ENCODE measurements at places on chromosomes 1 and 21.

DNA sequence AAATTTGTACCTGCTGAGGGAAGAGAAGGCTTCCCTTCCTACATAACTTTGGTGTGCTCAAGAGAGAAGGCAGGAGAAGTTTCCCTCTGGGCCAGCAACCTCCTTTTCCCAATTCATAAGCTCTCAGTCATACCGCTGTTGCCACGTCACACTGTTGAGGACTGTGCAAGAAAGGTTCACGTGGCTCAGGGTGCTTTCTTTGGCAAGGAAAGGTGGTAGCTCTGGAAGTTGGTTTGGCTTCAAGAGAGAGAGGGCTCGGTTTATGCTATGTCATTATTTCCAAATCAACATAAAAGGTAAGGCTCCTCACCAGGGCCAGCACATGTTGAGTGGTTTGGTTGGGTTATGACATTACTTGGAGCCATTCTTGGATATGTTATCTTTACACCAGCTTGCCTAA lies 77.3 kb downstream of the TNFSF18 start:
- DNase-seq, result no peak

DNA sequence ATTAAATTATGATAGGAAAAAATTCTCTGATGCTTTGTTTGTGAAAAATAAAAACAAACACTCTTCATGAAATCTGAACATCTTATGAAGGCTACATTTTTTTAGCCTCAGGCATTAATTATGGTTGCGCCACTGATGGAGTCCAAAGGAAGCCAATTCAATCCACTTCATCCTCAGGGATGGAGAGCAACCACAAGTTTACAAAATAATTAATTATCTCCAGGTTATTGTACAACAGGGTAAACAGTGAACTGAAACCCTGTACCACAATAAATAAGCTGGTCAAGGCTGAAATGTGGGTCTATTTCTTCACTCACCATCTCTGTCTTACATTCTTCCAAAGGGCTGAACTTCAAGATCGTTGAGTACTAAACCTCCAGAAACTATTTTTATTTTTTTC lies 49.2 kb downstream of the MRPL39 start:
- no peak for DNase-seq

- peak; percentile 35 for DNase-seq
Measured at GRCh38 chr1:244050014-244050834, 859 bp upstream of the ZBTB18 start.

- DNase-seq, result no peak
Measured at GRCh38 chr1:56229186-56229585, 350.2 kb downstream of the PLPP3 start.

GRCh38 chr1:46614604-46614984 lies 2.0 kb downstream of the MOB3C start:
- DNase-seq, result no peak

GRCh38 chr1:247209396-247209795 lies 37.6 kb upstream of the ZNF124 start:
- DNase-seq, result peak; percentile 56

DNA sequence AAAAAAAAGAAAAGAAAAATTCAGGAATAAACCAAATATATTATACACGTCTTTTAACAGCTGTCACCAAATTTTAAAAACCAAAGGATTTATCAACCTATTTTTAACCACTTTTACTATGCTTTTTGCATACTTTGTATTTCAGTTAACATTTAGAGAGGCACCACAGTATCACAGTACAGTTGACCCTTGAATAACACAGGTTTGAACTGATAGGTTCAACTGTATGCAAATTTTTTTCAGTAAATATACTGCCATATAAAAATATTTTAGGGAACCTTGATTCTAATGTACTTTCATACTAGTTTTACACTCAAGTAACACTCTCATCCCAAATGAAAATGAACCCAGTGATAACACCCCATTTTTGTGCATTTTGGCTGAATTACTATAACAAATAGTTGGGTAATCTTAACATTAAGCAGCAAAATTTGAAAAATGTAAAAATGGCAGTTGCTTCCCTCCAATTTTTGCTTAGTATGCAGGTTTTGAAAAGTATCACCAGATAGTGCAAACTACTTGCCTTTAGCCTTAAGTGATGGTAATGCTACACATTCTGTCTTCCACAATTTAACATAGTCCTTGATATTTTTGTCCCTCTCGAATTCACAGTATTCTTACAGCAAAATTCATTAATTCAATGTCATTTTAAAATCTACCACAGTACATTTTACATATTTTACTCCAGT lies 10.8 kb upstream of the ADCY10 start:
- DNase-seq, result no peak

GRCh38 chr1:60922304-60922703 lies 160.1 kb upstream of the NFIA start:
- DNase-seq, result peak; percentile 44

DNA sequence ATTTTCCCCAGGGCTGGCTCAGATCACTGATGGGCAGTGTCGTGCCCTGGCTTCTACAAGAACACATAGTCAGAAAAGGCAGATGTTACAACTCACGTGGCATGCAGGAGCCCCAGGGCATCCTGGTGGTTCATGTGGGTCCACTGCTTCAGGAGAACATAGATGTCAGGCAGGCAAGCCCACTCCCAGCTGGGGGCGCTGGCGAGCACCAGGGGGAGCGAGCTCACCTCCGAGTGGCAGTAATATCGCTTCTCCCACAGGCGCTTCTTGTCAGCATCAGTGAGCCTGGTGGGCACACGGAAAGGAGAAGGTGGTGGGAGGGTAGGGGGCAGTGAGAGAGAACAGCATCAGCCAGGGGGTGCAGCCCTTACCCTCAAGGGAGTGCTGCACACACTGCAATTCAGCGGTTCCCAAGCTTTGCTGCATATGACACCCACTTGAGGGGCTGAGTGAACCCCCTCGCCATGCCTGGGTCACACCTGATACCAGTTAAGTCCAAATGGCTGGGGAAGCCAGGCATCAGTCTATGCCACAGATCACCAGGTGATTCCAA lies 34.3 kb upstream of the PPP1R15B start:
- DNase-seq, result peak; percentile 79

- no peak for DNase-seq
Measured at GRCh38 chr1:229768232-229768631, 142.2 kb downstream of the URB2 start.

DNA sequence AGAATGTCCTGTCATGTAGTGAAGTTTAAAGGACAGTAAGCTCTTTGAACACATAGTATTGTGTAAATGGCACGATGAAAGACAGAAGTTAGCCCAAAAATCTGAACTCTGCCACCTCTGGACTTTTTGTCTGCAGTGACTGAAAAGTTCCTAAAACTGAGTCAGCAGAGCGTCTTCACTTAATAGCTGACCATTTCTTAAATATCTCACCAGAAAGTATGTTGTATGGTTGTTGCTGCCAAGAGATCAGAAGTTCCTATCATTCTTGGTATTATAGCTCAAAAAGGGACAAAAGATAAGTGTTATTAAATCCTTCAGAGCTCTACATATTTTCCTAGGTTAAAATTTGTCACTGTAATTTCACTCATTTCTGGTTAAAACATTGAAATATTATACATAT lies 1003.0 kb downstream of the TTLL7 start:
- DNase-seq, result no peak

- peak; percentile 87 for DNase-seq
Measured at GRCh38 chr1:2199042-2199810, 4.7 kb upstream of the FAAP20 start.

GRCh38 chr1:119674111-119674526 lies 26.1 kb upstream of the ZNF697 start:
- no peak for DNase-seq

DNA sequence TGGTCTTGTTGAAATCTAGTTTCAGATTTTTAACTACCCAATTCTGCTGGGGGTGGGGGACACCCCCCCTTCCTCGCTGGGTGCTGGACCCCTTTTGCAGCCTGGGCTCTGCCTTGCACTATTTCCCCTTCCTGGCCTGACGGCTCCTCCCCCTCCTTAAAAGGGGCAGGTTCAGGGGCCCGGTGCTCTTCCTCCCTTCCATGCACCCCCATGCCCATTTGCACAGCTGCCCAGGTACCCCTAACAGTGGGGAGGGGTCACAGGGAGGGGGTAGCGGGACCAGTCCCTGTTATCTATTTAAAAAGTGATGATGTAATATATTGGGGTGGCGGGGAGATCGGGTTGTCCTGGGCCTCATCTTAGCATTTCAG lies 15.3 kb downstream of the ZBTB7B start:
- DNase-seq, result no peak

DNA sequence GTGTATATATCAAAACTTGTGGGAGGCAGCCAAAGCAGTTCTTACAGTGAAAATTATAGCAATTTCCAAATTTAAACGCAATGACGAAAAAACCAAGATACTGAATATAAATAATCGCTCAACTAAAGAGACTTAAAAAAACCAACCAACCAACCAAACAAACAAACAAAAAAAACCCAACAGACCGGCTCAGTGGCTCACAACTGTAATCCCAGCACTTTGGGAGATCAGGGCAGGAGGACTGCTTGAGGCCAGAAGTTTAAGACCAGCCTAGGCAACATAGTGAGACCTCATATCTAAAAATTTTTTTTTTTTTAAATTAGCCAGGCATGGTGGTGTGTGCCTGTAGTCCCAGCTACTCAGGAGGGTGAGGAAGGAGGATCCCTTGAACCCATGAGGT lies 23.4 kb downstream of the RPL5 start:
- DNase-seq, result no peak

DNA sequence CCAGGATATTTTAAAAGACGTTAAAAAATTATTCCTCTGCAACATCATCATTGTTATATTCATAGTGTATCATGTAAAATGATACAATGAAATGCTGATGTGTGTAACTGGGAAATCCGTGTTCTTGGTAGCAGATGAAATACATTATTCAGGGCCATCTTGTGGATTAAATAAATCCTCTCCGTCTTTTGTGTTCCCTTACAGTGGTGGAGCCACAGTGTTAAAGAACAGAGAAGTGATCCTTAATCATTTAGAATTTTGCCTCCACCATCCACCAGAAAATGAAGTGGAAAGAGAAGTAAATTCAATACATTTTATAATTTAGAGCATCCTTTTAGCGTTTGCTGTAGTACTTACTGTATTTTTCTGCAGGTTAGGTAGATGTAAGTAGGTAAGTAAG lies 1.3 kb downstream of the DYRK3 start:
- DNase-seq, result no peak

GRCh38 chr21:25171438-25171837 lies 435.8 kb downstream of the MRPL39 start:
- peak; percentile 28 for DNase-seq

DNA sequence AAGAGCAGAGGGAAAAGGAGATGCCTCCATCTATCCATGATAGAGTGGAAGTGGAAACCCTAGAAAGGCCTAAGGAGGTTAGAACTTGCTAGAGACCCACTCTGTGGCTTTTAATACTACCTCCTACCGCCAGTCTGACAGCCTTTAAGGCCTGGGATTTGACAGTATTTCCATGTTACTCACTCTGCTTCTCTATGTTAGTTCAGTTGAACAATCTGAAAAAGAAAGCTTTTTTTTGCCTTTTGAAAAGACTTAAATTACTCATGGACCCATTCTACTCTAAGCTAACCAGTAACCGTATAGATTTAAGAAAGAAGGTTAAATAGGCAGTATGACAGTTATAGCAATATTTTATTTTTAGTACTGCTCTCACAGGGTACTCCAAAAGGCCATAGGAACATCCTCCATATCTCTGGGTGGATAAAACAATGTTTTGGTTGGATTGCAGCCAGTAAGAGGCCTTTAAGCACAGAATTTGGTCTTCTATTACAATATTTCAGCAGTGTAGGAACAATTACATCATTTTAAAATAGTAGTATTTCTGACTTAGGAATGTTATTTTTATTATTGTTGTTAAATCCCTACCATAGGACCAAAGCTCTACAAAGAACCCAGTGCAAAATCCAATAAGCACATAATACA lies 15.9 kb upstream of the GPR25 start:
- DNase-seq, result no peak

Measured in suppressor macrophage treated with lipopolysaccharide for 1 hour (primary cell).